Astrocyte of the cerebellum (primary cell): ENCODE measurements at places on chromosomes 4 and X.

DNA sequence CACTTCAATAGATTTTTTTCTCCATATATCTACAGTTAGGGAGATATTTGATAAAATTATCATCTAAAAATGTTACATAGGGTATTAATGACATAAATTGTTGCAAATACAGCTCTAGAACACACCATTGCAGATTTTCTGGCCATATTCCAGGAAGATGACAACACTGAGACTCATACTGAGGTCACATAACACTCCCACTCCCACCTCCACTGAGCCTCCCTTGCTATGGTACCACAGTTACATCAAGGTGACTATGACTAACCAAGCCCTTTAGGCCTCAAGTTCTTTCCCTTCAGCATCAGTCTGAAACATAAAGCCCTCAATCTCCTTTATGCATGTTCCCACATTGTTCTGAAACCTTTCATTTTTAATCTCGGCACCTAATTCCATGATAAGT is 932.0 kb upstream of the IGFBP7 start:
- DNase-seq: no peak

- DNase-seq: no peak
Measured at GRCh38 chrX:35743331-35743730, 54.8 kb upstream of the MAGEB16 start.

GRCh38 chr4:37748485-37748884 is 62.3 kb upstream of the RELL1 start:
- no peak for DNase-seq

GRCh38 chrX:109782994-109783700 is 50.1 kb upstream of the ACSL4 start:
- no peak for DNase-seq

GRCh38 chrX:150240643-150240970 is 122.5 kb upstream of the MAMLD1 start:
- DNase-seq: no peak

DNA sequence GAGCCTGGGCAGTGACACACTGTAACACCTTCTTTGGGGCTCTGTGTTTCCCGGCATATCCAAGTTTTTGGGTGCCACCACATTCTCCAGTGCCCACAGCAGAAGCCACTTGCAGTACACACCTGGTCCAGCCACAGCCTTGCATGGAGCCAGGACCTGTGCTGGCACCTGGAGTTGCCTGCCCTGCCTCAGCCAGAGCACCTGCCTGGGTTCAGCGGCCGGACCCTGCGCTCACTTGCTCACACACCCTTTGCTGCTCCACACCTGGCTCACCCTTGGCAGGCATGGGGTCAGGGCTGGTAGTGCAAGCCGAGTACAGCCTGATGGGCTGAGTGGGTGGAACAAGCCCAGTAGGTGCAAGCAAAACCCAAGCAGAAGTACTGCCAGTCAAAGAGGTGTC is 1511.1 kb downstream of the TECRL start:
- no peak for DNase-seq

- peak; percentile 72 for DNase-seq
Measured at GRCh38 chr4:146333187-146333894, 119.0 kb downstream of the REELD1 start.

- no peak for DNase-seq
Measured at GRCh38 chr4:110675426-110675825, 52.5 kb upstream of the PITX2 start.

DNA sequence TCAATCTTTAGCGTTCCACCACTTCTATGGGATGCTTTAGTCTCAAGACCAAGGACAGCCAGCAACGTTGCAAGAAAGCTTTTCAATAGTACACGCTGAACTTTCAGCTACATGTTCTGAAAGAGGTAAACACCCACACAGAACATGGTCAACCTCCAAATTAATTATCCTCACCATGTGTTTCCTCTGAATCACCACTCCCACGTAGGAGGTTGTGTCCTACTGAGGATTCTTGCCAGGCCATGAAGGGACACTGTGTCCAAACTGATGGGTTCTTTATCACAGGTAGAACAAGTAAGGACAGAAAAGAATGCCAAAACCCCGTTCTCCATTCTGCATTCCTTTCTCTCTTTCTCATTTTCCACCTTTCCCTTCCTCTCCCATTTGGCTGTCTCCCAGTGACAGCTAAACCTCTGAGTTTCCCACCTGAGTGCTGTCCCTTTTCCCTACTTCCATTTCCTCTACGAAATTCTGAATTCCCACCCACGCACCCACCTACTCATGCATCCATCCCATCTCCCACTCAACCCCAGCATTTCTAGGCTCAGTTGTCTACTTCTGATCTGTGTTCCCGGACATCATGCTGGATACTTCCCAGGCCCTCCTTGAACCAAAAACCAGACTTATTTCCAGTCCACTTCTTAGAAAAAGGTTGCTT is 29.0 kb upstream of the GPM6B start:
- DNase-seq: no peak

DNA sequence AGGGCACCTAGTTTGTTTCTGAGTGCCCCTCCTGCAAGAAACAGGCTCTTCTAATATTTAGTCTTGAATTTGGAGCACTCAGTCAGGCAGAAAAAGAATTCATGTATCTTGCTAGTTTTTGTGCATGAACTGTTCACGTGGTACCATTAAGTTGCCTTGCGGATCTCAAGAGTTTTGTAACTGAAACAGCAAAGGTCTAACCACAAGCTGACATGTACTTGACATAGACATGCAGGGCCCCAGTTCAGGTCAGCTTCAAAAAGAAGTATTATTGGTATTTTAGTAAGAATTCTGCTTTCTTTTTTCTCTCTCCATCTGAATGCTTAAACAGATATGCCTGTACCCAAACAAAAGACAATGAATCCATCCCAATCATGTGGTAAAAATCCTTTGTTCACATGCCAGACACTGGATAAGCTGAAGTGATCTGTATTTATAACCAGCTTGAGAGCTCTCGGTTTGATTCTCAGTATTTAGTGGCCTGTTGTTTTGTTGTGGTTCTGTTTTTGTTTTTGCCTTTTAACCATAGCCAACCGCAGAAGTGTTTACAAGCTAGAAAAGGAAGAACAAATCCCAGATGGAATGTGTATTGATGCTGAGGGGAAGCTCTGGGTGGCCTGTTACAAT is 13.0 kb downstream of the RGN start:
- DNase-seq: peak; percentile 15

- no peak for DNase-seq
Measured at GRCh38 chrX:153825042-153825441, 5.3 kb downstream of the PDZD4 start.

GRCh38 chr4:185817403-185817818 is 5.4 kb upstream of the SORBS2 start:
- no peak for DNase-seq

DNA sequence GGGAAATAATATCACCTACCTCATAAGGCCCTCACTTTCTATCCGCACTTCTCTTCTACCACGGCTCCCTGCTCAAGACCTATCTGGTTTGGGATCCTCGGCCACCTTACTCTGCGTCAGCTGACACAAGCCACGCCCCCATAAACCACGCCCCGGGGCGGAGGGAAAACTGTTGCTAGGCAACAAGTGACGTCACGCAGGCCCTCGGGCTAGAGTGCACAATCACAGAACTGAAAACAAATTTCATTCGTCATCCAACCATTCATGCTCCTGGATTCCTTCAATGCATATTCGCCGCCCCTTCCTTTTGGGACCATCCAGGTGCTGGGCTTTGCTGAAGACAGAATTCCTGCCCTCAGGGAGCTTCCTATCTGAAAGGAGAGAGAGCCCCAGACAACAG is 66.3 kb downstream of the SMC1A start:
- DNase-seq: no peak

- DNase-seq: no peak
Measured at GRCh38 chr4:24912252-24913118, at the start of gene CCDC149. Gene CCDC149, minus strand, starts transcription at chr4:24913042. Its CDS starts 178 bp downstream, at chr4:24912864.

- no peak for DNase-seq
Measured at GRCh38 chr4:10085386-10085785, 31.2 kb downstream of the WDR1 start.

GRCh38 chr4:176309772-176310171 is 10.0 kb upstream of the SPCS3 start:
- DNase-seq: no peak

- DNase-seq: no peak
Measured at GRCh38 chr4:157889788-157890187, 283.0 kb downstream of the GASK1B start.

GRCh38 chrX:153830640-153831428 is 490 bp upstream of the PDZD4 start:
- DNase-seq: no peak

DNA sequence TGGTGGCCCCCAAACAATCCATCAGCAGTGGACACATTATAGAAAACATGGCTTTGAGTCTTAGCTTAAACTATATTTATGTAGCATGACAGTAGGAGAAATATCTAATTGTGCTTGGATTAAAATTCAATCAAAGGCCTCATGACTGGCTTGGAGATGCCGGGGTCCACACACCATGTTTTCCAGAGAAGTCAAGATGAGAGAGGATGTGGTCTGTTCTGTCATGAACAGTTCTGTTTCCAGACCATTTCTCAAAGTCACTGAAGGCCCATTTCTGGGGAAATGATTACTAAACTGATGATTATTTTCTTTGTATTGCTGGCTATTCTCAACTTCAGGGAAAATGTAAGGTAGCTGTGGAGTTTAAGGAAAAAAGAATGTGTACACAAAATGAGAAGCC is 76.3 kb downstream of the C4orf51 start:
- no peak for DNase-seq

- DNase-seq: no peak
Measured at GRCh38 chrX:44203791-44204190, 139.7 kb downstream of the EFHC2 start.

DNA sequence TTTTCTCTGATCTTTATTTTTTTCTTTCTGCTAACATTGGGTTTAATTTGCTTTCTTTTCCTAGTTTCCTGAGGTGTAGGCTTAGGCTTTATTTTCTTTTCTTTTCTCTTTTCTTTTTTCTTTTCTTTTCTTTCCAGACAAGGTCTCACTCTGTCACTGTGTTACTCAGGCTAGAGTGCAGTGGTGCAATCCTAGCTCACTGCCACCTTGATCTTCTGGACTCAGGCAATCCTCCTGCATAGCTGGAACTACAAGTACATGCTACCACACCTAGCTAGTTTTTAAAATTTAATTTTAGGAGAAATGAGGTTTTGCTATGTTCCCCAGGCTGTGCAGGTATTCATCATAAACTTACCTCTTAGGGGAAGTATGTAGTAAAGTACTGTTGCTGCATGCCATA is 197.8 kb upstream of the ANKRD50 start:
- no peak for DNase-seq

DNA sequence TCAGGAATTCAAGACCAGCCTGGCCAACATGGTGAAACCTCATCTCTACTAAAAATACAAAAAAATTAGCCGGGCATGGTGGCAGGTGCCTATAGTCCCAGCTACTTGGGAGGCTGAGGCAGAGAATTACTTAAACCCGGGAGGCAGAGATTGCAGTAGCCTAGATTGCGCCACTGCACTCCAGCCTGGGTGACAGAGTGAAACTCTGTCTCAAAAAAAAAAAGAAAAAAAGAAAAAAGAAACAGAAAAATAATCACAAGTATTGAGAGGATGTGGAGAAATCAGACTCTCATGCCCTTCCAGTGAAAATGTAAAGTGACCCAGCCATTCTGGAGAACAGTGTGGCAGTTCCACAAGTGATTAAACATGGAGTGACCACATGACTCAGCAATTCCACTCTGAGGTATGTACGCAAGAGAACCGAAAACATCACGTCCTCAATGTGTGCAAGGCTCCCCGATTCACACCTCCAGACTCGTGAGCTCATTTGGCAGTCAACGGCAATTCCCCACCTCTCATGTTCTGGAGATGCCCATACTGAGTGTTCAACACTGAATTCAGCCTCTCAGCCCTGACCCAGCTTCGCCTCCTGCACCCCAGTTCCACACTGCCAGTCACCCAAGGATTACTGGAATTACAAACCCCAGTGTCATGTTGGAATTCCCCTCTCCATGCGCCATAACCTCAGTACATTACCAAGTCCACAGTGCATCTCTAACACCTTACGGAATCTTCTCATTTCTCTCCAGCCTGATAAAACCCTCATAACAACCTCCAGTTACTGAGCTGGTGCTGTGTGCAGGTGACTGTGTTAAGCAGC is 21.1 kb downstream of the ACOX3 start:
- no peak for DNase-seq

- DNase-seq: no peak
Measured at GRCh38 chrX:87434618-87435017, 83.0 kb upstream of the KLHL4 start.

- DNase-seq: no peak
Measured at GRCh38 chrX:39661116-39661907, 436.4 kb downstream of the BCOR start.

GRCh38 chr4:138831948-138832347 is 183.6 kb upstream of the NOCT start:
- no peak for DNase-seq

- DNase-seq: no peak
Measured at GRCh38 chrX:153800746-153801145, 6.3 kb downstream of the SSR4 start.

DNA sequence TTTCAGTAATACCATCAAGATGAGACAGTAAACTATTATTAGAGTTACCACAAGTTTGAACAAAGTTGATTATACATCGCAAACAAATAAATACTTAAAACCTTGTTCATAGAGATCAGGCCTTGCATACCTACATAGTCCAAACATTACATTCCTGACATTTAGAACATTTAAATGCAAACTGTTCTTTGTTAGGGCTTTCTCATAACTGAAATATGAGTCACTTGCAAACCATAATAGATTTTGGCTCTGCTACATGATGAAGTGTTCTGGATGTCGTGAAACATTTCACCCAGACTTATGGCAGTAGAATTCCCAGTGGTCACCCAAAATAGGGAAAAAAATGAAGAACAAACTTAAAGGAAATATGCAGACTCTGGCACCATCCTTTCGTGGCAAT is 75.0 kb downstream of the FAT4 start:
- DNase-seq: peak; percentile 88
